ENCODE measurements at places on chromosomes 6 and 20. TPM values are rescaled to one million over a fixed set of nuclear protein-coding genes. Genes with fewer than 3 reads are reported as not detected.

The KCNK15 gene
- 4.6 TPM for total RNA-seq

DNA sequence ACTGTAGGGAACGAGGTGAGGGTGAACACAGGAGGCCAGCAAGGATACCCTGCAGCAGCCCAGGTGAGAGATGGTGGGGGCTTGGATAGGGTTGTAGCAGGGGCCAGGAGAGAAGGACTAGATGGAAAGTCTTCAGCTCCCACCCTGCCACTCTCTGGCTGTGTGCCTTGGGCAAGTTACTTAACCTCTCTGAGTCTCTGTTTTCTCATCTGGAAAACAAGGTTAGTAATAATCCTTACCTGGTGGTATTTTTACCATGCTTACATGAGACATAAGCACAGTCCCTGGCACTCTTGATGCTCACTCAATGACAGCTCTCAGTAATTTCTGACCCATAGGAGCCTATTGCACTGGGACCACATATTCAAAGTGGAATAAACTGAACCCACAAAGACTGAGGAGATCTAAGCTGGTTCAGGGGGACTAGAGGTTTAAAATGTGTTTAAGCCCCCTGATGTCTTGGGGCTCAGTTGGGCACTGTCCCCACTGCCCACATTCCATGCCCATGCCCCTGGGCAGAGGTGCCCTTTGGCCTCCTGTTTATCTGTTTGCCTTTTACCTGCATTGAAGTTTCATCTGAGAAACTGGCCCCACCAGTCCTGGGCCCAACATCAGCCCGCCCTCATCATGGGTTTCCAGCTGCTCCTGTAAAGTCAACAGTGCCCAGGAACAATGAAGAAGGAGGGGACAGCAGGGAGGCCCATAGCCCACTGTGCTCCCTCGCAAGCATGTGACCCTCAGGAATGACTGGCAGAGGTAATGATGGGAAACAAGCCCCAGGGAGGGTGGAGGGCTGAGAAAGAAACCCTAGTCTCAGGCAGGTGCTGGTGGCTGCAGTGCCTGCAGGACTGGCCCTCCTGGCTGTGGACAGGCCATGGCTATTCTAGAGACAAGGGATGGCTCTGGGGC lies 104.0 kb downstream of the VEGFA start:
- no peaks in the 10 kb centered on the region for H3K36me3 ChIP-seq
- H3K27ac ChIP-seq = no peak overlapping the region
- no peaks in the 10 kb centered on the region for H3K27me3 ChIP-seq
- no peak overlapping the region for H3K4me3 ChIP-seq

DNA sequence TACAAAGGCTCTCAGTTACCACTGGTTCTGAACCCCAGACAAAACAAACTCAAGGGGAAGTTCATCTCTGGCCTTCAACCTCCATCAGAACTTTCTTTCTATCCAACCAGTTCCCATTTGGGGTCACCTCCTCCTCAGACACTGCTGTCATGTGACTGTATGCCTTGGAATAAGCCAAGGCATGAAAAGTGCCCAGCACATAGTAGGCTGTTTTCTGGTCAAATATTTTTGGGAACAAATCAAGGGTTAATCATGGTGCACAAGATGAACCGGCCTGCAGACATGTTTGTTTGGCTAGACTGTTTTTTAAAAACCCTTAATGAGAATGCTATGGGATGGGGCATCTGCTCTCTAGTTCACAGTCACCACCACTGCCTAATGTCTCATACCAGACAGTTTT lies 48.9 kb upstream of the MRPS10 start:
- no peaks in the 10 kb centered on the region for H3K27me3 ChIP-seq
- H3K36me3 ChIP-seq = peaks cover 14% of the 10 kb centered on the region
- no peak overlapping the region for H3K4me3 ChIP-seq
- no peak for DNase-seq
- H3K27ac ChIP-seq = no peak overlapping the region

The NFS1 gene
- 25.3 TPM for total RNA-seq

The ESR1 gene
- 0.84 TPM for total RNA-seq

The ATP5F1E gene
- total RNA-seq = 37.4 TPM

Data from esophagus muscularis mucosa (tissue), 4 donors.